Left renal cortex interstitium (tissue), 4 donors: ENCODE measurements at places on chromosomes 3 and 15. TPM values are rescaled to one million over a fixed set of nuclear protein-coding genes. Genes with fewer than 3 reads are reported as not detected.

GRCh38 chr15:81195339-81195864 lies 1.3 kb upstream of the IL16 start:
- no peak for DNase-seq

The TEX9 gene
- 25.7 TPM for polyA plus RNA-seq

DNA sequence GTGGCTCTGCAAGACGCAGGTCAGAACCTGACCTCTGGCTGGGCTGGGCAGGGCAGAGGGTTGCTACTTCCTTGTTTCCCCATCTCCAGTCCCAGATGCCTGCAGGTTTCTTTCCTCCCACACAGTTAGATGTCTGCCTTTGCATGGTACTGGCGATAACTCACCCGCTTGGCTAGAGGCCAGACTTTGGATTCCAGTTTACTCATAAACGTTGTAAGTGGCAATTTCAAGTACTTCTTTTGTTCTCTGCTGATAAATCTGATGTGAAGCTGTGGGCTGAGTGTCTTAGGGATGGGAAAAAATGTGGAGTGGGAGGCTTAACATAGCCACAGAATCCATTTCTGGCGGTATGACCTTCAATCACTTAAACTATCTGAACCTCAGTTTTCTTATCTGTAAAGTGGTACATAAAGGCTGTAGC lies 194.2 kb downstream of the EBLN2 start:
- DNase-seq, result peak; percentile 36

DNA sequence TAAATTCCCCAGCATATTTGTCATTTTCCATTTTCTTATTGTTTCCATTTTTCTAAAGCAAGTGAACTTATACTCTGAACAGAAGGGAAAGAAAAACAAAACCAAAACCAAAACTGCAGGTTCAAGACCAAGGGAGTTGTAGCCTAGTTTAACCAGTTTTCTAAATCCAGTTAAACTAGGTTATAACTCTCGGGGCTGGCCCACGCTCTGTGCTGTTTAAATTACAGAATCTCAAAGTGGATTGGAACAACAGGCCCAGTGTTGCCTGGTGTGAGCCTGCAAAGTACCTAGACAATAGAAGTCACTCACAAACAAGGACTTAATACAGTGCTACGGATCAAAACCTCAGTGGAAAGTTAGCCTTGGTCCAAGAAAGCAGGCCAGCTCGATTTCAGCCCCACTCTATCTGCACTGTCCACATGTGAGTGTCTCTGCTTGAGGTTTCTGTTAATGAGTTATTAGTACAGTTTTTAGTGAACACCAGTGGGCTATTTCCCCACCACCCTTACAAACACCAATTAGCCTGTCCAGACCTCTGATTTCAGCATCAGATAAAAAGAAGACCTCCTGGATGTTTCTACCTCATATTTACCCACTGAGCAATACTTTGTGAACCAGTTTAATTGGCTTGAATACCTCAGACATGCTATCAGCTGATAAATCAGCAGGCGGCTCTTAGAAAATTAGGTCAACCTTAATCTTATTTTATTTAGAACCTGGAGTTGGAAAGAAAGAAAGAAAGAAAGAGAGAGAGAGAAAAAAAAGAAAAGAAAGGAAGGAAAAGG lies 93.8 kb upstream of the PDZRN3 start:
- no peak for DNase-seq

- DNase-seq, result no peak
These were observed 90.5 kb upstream of the DGKG start for GRCh38 chr3:186452517-186452916.

The SAXO2 gene
- 8.9 TPM for polyA plus RNA-seq
